ELR (cell line): ENCODE measurements at places on chromosomes 6 and 20.

- DNase-seq, result peak; percentile 21
Observed at GRCh38 chr20:5845681-5846615, 95.7 kb downstream of the SHLD1 start.

- DNase-seq, result peak; percentile 70
Observed at GRCh38 chr6:159679091-159680077, 13.7 kb downstream of the SOD2 start.

- peak; percentile 4 for DNase-seq
Observed at GRCh38 chr6:131460614-131461000, 112.4 kb upstream of the ARG1 start.

- no peak for DNase-seq
Observed at GRCh38 chr6:52675372-52675771, 4.5 kb downstream of the TMEM14A start.

DNA sequence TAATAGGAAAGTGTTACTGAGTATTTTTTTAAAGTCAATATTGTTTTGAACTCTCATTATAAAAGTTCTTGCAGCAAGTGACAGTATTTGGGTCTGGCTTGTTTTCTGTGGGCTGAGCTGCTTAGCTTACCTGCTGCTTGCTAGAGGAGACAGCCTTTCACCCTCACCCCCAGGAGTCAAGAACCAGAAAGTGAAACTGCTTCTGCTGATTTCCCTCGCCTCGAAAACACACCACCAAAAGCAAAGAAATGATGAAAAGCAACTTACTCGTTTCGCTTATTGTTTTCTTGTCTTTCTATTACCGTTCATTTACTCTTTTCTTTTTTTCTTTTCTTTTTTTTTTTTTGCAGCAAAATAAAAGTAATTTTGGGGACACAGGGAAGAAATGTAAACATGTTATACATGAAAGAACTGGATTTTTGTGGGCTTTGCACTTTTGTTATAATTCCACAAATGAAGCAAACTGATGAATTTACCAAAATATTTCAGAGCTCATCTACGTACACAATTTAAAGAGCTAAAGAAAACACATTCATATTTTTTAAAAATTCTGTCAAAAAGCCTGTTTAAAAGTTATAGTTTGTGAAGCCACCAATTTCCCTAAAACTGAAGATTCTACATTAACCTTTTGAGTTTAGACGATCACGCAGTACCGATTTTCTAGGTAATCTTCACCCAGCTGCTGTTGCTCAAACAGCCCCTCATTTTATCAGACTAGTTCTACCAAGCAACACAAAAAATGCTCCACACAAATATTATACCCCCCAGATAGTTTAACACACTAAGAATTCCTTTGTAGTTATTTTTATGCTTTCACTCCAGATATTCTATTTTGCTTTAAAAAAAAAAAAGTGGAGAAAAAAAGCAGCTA lies 1.7 kb downstream of the SCML4 start:
- no peak for DNase-seq

GRCh38 chr6:64672131-64672530 lies 1034.9 kb downstream of the EYS start:
- DNase-seq, result no peak

- no peak for DNase-seq
Observed at GRCh38 chr6:4032475-4032874, 46.5 kb downstream of the FAM217A start.

DNA sequence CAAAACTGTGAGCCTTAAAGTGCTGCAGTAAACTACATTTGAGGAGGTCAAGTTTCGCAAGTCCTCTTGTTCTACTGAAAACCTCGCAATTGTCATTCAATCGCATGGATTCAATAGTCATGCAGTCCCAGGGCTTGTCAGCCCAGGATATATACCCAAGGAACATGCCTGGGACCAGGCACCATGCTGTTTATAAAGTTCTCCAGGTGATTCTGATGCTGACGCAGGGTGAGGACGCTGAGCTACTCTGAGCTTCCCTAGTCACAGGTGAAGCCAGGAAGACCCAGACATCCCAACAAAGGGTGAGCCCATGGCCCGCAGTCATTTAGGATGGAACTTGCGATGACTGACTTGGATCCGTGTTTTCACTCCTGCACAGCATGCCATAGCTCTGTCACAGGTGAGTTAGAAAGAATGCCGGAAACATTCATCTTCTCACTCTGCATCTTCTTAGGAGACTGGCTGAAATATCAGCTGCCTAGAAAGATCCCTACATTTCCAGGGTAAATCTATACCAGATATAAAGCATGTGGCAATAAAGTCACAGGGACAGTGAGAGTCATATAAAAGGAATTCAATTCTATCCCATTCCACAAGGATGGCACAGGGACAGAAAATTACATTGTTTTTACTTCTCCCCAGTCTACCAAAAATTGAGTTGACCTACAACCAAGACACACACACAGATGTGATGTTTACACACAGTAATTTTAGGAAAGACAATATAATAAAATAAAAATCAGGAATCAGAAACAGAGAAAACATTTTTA lies 27.0 kb upstream of the SSTR4 start:
- DNase-seq, result no peak

- DNase-seq, result peak; percentile 31
Observed at GRCh38 chr6:43246301-43247113, 3.2 kb downstream of the TTBK1 start.

DNA sequence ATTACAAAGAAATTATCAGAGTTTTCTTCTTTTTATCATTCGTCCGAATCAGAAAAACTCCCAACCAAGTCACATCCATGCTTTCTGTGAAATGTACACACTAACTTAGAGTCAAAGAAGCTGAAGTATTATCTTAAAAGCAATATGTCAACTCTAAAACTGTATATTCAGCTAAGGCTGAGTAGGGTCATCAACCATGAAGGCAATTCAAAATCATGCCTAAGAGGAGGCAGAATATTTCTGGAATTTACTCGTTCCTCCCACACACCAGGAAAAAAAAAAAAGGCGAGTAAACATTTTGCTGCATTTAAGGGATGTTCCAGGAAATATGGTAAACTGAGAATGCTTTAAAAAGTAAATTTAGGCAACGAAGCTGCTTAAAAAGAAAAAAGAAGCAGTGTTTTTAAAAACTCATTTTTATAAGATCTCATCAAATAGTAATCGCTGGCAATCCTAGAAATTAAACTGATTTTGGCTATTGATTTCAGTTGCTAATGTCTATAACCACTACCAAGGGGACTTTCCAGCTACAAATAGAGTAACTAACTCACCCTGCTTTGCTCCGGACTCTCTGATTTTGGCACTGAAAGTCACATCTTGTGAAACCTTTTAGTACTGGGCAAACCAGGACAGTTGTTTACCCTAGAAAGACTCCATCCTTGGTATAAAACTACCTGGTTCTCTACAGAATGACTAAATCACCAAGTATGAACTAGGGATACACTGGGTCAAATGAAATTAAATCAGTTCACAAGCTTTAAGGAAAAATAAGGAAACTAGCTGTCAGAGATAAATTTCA lies 82.8 kb downstream of the MBOAT1 start:
- DNase-seq, result no peak

- no peak for DNase-seq
Observed at GRCh38 chr6:24971067-24971466, 35.3 kb upstream of the RIPOR2 start.

DNA sequence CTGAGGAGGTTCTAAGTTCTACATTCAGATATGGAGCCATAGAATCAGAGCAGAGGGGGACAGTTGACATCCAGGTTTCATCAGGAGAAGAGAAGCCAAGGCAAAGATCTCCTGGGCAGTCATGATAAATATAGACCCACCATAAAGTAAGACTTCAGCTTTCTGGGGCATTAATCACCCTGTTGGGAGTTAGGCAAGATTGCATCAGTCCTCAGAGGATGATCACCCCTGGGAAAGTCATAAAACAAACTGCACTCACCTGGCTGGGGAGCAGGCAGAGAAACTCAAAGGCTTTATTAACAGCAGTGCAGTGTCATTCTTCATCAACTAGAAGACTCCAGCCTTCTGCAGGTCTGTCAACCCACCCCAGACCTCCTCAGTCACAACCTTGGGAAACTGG lies 301.3 kb upstream of the JARID2 start:
- DNase-seq, result peak; percentile 22

DNA sequence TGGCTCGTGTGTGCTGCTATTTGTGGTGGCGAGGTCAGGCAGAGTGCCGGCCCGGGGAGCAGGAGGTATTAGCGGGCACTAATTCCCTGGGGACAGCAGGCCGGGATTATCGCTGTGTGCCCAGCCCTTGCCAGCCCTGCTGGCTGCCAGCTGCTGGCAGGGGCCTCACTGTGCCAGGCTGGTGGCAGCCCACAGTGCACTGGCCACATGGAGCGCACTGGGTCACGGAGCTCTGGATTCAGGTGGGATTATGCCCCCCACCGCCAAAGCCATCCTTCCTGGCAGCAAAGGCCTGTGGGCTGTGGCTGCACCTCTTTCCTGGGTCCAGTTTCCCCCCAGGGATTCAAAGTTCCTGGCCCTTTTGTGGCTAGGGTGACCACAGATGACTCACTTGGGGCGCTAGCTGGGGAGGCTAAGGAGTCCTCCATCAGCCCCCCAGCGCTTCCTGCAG lies 59.7 kb downstream of the YTHDF1 start:
- peak; percentile 44 for DNase-seq

DNA sequence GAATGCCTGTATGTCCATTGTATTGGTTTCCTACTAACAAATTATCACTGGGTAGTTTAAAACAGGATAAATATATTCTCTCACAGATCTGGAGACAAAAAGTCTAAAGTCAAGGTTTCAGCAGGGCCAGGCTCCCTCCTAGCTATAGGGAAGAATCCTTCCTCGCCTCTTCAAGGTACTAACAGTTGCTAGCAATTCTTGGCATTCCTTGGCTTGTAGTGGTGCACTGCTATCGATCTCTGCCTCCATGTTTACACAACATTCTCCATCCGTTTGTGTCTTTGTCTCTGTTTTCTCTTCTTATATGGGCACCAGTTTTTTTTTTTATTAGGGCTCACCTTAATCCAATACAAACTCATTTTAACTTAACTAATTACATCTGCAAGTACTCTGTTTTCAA lies 48.9 kb downstream of the OR2B6 start:
- no peak for DNase-seq

GRCh38 chr6:112004201-112005012 lies 49.5 kb upstream of the CCN6 start:
- DNase-seq, result no peak

DNA sequence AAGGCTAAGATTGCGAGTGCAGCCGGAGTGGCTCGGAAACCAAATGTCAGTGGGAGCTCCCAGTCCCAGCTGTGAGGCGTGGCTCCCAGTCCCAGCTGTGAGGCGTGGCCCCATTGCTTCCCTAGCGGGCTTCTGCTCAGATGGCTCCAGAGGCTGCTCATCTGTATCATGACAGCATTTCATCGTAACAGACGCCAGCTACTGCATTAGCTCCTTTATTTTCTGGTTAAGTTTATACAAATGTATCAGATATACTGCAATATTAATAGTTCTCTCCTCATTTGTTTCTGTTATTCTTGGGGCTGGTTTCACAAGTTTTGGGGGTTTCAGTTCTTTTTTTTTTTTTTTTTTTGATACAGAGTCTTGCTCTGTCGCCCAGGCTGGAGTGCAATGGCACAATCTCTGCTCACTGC lies 34.7 kb upstream of the TBXT start:
- no peak for DNase-seq

DNA sequence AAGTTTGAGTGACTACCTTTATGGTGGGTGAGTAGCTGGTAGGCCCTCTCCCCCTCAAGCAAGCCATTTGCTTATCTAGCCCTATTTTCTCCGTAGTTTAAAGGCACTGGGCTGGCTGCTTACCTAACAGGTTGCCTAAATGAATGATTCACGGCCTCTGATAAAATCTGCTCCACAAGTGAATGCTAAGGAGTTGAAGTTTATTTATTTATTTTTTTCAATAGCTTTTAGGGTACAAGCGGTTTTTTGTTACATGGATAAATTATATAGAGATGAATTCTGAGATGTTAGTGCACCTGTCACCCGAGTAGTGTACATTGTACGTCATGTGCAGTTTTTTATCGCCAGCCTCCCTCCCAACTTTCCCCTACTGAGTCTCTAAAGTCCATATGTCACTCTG lies 8.3 kb upstream of the CDH26 start:
- DNase-seq, result no peak

- no peak for DNase-seq
Observed at GRCh38 chr6:90497411-90497810, 89.5 kb downstream of the MAP3K7 start.

DNA sequence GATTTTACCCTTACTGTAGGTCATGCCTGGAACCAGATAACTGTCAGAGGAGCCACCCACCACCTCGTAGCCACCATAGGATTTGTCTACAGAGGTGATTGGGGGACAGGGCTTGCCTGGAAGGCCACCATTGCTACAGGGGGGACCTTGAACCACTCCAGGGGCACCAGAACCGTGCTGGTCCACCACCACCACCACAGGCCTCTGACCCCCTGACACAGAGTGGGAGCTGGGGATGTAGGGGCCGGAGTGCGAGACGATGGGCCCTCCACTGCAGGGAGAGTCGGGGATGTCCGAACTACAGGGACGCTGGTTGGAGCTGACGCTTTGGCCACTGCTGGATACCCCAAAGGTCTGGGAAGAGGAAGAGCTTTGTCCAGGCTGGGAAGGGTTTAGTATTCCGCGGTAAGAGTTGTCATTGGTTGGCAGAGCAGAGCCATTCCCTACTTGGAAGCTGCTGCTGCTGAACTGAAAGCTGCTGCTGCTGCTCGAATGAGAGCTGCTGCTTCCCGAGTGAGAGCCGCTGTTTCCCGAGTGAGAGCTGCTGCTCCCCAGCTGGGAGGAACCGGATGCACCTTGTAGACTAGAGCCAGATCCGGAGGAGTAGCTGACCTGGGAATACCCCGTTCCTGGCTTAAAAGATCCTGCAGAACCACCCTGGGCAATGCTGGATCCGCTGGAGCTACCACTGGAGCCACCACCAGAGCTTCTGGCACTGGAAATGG lies 2.2 kb downstream of the PSORS1C1 start:
- DNase-seq, result no peak

GRCh38 chr6:131890091-131890490 lies 61.1 kb downstream of the CCN2 start:
- DNase-seq, result no peak

GRCh38 chr20:61447952-61448351 lies 195.9 kb downstream of the CDH4 start:
- no peak for DNase-seq

GRCh38 chr20:1898482-1899240 lies 3.5 kb downstream of the SIRPA start:
- DNase-seq, result no peak

- DNase-seq, result no peak
Observed at GRCh38 chr6:128135325-128135724, 234.5 kb upstream of the THEMIS start.

- DNase-seq, result no peak
Observed at GRCh38 chr20:38706509-38706908, 17.8 kb upstream of the SLC32A1 start.

DNA sequence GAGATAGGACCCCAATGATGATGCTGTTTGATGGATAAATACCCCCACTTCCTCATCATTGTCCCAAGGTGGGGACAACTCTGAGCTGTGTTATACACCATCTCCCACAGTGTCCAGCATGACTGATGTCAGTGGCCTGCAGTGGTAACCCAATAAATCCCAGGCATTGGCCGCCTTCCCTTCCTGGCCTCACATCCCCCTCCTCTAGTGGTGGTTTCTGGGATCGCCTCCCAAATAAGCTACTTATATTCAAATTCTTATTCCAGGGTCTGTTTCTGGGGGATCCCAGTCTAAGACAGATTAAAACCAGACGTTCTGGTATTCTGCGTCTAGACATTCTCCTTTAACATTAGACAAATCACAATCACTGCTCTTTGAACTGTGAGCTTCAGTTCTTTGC lies 90.6 kb downstream of the SCP2D1 start:
- DNase-seq, result peak; percentile 6

- DNase-seq, result peak; percentile 45
Observed at GRCh38 chr6:34514593-34515472, 41.3 kb downstream of the SPDEF start.

- no peak for DNase-seq
Observed at GRCh38 chr20:1085492-1086276, 32.7 kb upstream of the PSMF1 start.
